Activated CD4-positive, alpha-beta T cell treated with anti-CD3 and anti-CD28 coated beads, Interleukin-2, amount 50 U/mL, for 16 hours (primary cell): ENCODE measurements at places on chromosomes 6 and 20.

GRCh38 chr20:4763723-4764510 lies 42.2 kb downstream of the PRND start:
- no peak for DNase-seq

DNA sequence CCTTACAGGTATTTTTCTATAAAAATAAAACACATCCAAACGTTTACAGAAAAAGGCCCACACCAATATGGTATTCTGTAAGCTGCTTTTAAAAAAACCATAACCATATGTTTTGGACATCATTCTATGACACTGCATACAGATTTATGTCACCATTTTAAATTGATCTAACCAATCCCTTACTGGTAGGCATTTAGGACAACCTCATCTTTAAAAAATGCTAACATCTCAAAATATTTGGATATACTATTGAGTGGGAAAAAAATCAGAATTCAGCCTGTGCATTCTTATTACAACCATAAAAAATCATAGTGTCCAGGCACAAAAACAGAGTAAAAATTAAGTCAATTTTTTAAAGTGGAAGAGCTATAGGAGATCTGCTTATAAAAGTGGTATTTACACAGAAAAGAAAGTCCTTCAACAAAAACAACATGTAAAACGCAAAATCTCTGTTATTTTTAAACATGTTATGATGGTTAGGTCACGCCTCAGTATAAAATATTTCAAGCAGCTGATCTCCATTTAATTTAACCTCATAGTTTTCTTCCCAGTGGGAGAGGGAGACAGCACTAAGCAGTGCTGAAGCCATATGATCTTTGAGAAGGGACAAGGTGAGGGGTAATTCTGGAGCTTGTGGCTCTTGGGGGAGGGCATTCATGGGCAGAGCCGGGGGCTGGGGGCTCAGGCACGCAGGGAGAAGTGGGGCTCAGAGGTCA lies 21.2 kb downstream of the TRAM2 start:
- no peak for DNase-seq

GRCh38 chr6:118935978-118936703 lies 1.2 kb upstream of the MCM9 start:
- DNase-seq = no peak

DNA sequence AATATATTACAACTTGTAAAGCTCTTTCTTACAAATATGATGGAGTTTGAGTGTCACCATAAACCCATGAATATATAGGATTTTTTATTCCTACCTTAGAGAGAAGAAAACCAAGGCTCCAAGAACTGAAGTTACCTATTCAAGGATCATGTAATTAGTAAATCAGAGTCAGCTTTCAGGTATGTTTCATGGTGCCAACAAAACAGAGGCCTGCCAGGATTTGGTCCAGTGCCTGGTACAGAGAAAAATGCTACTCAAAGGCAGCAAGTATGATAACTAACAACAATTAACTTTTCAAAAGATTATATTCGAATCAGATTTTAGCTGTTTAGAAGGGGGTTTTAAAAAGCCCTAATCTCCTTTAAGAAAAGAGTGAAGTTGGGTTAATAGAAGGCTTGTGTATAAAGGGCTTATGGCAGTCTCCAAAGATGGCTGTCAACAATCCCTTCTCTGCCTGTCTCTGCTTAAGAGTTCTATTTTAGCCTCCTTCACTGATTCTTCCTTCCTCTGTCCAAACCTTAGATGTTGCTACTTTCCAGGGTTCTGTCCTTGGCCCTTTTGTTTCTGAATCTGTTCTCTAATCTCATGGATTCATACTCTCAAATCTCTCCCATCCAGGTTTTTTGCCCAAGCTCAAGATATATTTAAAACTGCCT lies 7.8 kb downstream of the MAP3K7 start:
- no peak for DNase-seq

DNA sequence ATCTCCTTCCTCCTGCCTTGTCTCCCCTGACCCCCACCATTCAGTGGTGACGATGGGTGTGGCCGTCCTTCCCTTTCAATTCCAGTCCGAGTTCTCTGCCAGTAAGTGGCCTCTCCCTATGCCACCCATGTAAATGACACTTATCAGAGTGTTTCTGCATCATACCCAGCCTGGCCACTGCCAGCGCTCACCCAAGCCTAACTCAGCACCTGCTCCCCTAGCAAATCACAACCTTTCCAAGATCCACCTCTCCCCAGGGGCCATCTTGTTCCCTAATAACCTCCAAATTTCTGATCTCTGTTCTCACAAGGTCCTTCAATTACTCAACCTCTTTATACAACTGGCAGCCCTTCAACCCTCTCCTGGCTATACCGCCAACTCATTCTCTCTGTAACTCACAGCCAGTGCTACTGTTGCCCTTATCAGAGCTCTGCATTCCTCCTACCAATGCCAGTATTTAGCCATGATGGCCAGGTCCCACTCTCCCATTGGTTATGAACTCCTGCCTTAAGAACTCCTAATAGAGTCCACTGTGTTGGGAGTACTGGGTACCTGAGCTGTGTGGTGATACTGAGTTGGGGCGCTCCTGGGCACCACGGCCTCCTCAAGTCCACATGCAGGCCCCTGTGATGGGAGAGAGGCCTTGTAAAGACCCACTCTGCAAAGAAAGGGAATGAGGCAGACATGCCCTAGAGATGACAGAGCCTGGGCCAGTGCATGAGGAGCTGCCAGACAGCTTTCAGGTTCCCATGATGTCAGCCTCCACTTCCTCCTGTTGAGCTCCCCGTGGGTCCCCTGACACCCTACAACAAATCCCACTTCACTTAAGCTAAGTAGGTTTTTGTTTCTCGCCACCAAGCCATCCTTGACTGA lies 187.4 kb upstream of the RREB1 start:
- no peak for DNase-seq

GRCh38 chr6:15160812-15161211 lies 85.1 kb upstream of the JARID2 start:
- no peak for DNase-seq

DNA sequence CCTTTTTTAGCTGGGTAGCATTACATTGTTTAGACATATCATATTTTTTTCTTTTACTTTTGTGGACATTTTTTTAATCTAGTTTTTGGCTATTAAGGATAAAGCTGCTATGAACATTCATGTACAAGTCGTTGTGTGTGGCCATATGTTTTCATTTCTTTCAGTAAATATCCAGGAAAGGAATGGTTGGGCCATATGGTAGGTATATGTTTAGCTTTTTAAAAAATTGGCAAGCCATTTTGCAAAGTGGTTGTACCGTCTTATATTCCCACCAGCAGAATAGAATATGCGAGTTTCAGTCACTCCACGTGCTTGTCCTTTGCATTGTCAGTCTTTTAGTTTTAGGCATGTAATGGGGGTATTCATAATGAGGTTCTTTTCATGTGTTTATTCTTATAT lies 106.3 kb upstream of the NOX3 start:
- DNase-seq = no peak

- no peak for DNase-seq
These were observed 222.2 kb downstream of the TMEM242 start for GRCh38 chr6:157101166-157101565.

DNA sequence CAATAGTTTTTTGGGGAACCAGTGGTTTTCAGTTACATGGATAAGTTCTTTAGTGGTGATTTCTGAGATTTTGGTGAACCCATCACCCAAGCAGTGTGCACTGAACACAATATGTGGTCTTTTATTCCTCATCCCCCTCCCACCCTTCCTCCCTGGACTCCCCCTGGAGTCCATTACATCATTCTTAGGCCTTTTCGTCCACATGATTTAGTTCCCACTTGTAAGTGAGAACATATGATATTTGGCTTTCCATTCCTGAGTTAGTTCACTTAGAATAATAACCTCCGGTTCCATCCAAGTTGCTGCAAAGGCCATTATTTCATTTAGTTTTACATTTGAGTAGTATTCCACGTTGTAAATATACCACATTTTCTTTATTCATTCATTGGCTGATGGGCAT lies 28.3 kb downstream of the RPP40 start:
- no peak for DNase-seq

DNA sequence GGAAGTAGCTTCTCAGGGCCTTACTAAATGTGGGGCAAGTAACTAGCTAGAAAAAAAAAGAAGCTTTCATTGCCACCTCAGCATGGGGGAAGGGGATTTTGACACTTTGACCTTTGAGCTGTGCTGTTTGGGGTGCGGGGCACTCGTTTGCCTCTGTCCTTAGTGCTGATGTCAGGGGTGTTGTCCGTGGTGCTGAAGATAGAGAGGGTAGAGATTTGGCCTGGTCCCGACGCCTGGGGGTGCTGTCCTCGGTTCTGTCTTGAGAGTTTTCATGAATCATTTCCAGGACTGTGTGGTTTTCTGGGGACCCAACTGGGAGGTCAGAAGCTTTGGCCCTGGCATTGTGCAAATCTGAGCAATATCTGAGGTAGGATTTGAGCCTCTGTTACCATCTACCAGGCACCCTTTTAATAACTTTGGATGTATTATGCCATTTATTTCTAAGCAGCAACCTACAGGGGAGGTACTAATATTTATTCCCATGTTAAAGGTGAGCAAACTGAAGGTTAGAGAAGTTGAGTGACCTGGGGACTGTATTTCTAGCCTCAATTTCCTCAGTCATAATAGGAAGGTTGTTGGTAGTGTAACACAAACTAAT lies 78.0 kb downstream of the DLGAP4 start:
- peak; percentile 42 for DNase-seq

DNA sequence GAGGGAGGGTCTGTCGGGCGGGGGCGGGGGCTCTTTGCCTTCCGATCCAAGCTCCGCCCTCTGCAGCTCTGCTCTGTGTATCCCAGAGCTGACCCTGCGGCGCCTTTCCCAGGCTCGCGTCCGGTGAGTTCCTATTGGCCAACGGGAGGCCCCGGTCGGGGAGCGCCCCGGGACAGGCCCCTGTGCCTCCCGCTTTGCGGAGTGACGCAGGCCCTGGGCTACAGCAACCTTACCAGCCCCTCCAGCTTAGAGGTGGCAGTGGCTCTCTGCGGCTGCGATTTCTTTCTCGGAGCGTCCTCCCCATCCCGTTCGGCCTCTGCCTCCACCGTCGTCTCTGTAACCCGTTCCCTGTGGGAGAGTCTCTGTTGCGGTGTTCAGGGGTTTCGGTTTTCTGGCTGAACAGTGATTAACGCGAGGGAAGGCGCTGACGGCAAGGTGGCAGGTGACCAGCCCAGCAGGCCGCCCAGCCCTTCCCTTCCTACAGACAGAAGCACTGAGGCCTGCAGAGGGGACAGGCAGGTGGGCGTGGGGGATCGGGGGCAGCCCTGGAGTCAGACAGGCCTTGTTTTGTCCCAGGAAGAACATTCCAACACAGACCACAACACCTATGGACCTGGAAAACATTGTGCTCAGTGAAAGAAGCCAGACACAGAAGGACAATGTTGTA lies 18.1 kb upstream of the CEBPB start:
- DNase-seq = no peak

GRCh38 chr20:50879649-50880550 lies 51.3 kb downstream of the ADNP start:
- DNase-seq = no peak

- no peak for DNase-seq
These were observed 21.9 kb downstream of the DEF6 start for GRCh38 chr6:35319346-35320030.

DNA sequence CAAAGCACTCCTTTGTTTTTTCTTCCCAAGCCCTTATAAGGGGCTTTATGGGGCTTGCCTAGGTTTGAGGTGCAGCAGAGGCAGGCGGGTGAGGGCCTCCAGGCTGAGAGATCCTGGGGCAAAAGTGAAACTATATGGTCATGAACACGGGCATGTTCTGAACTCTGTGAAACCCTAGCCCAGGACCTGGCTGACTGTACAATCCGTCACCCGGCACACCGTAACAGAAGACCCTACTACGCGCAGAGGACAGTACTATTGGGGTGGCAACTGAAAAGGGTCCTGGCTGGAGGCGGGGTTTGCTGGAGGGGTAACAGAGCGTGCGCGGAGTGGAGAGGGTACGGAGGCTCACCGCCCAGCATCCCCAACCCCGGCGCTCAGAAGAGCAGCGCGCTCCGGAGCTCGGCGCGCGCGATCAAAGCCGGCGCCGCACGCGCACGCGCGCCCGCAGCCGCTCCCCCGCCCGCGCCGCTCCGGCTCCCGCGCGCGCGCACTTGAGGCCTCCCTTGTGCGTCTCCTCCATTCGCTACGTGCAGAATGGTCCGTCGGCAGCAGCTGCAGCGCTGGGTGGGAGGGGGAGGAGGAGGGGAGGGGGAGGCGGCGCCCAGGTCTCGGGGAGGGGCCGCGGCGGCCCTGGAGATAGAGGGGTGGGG lies 54.2 kb downstream of the MRPL14 start:
- peak; percentile 78 for DNase-seq

- no peak for DNase-seq
These were observed 611.5 kb upstream of the IMPG1 start for GRCh38 chr6:76683985-76684384.

- no peak for DNase-seq
These were observed 795.1 kb upstream of the HS3ST5 start for GRCh38 chr6:115137910-115138309.

DNA sequence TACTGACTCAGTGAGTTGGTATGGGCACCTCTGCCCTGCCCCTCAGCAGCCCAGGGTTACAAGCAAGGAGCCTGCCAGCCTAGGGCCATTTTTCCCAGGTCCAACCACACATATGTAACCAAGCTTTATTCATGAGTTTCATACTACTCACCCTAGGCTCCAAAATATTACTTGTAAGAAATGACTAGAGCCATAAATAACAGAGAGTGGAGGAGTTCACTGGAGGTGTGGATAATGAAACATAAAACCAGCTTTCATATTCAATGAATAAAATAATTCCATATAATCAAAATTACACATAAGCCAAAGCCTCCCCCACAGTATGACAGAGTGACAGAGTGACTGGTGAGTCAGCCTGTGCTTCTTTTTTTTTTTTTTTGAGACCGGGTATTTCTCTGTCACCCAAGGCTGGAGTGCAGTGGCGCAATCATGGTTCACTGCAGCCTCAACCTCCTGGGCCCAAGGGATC lies 229.8 kb upstream of the SASH1 start:
- no peak for DNase-seq

DNA sequence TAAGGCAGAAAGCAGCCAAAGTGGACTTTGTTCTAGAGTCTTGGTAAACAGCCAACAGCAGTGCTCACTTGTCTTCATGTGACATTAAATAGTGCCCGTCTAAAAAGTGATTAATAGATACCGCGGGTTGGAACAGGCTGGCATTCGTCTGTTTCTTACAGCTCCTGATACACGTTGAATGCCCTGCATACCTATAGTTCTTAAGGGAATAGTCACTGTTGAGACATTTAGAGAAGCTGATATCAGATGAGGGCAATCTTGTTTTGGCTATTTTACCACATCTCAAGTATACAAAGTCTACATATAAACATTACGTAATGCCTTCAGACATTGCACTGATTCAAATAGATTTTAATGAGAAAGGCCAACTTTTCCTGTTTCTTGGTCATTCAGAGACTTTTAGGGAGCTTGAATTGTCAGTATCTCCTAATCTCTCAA lies 374.9 kb upstream of the FLRT3 start:
- DNase-seq = no peak

DNA sequence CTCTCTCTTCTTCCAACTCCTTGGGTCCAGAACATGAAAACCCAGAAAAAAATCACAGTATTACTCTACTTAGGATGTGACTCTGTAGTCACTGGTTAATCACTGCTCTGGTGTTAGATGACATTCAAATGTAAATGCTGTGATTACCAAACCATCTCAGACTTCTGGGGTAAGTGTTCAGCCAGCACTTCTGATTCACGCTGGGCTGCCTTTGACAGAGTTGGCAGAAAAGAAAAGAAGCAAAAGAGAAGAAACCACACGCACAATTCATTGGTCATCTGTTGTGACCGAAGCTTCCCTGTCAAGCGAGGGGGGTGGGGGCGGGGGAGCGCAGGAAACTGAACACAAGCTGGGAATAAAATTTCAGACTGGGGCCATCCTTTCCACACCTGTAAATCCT lies 82.7 kb downstream of the PSMG4 start:
- DNase-seq = no peak

- no peak for DNase-seq
These were observed 36.8 kb downstream of the PNLDC1 start for GRCh38 chr6:159836718-159837490.
